ENCODE measurements at places on chromosomes 11 and 22.

GRCh38 chr11:27183672-27184457 lies 143.2 kb downstream of the BBOX1 start:
- peak; percentile 23 for DNase-seq

- DNase-seq = no peak
These were observed 56.9 kb upstream of the PRSS23 start for GRCh38 chr11:86743223-86744118.

DNA sequence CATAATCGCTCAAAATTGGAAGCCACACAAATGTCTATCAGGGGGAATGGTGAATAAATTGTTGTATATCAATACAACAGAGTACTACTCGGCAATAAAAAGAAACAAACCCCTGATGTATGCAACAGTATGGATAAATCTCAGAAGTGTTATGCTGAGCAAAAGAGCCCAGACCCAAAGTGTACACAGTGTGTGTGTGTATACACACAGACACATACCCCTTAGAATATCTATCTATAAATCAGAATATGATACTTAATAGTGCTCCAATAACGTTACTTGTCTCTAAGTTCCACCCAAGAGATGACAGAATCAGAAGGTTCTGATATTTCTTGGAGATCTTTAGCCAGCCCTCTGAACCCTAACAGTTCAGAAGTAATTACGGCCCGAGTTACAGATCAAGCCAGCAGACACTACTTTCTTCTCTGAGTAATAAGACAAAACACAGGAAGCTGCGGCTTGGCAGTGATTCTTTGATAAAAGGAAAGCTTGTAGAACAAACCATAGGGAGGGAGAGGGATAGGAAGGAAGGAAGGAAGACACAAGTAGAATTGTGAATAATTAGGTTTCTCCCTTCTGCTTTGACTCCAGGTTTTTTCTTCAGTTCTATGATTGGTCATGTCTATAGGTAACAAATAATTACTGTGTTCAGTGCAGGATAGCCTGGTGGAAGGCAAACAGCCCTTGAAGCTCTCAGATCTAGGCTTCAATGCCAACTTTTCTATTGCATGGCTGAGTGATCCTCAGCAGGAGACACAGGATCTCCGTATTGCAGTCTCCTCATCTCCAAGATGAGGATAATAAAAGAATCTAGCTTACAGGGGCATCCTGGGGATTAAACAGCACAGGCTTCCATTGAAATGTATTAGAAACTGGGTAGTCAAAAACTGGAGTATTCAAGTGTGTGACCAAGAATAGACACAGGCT lies 75.6 kb upstream of the TEAD1 start:
- DNase-seq = no peak

DNA sequence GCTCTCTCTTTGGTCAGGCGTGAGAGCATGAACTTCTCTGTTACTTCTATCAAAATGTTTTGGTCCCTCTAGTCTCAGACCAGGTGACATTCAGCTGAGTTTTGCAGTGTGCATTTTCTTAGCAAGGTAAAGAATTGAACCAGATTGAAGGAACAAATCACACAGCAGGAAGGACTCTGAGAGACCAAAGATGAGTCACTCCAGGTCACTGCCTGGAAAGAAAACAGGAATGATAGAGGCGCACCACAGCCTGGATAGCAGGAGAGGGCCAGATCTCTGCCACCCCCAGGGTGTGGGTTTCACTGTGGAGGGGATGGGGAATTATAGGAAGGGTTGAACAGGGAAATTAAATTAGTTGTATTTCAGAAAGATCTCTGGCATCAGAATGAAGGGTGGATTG lies 788.3 kb downstream of the NTM start:
- no peak for DNase-seq

- DNase-seq = no peak
These were observed 120.9 kb downstream of the ST3GAL4 start for GRCh38 chr11:126476266-126476924.

- DNase-seq = no peak
These were observed 48.5 kb upstream of the MN1 start for GRCh38 chr22:27850000-27850521.

GRCh38 chr11:36241497-36241896 lies 47.7 kb downstream of the COMMD9 start:
- DNase-seq = no peak

DNA sequence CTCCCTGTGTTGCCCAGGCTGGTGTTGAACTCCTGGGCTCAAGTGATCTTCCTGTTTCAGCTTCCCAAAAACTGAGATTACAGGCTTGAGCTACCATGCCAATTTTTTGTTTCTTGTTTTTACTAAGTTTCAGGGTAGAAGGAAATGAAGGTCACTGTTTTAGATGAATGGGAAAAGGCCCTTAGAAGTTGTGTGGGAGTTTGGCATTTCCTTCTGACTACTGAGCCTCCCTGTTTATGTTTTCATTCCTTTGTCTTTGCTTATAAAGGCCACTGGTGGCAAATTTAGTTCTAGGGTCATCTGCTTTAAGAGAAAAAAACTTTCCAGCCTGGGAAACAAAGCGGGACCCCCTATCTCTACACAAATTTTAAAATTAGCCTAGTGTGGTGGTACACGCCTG lies 22.1 kb downstream of the SRPRA start:
- no peak for DNase-seq

- DNase-seq = no peak
These were observed 651 bp upstream of the FAM83F start for GRCh38 chr22:39994041-39994565.

Data from Peyer's patch (tissue), 4 donors.